Activated CD8-positive, alpha-beta memory T cell treated with anti-CD3 and anti-CD28 coated beads for 36 hours (primary cell): ENCODE measurements at places on chromosomes 4 and X. TPM values are rescaled to one million over a fixed set of nuclear protein-coding genes. Genes with fewer than 3 reads are reported as not detected.

The NKX3-2 gene
- total RNA-seq, result not detected

The MAGEE1 gene
- 3.9 TPM for total RNA-seq

The VCX2 gene
- not detected for total RNA-seq

The GPM6B gene
- total RNA-seq, result not detected

The FGF13 gene
- total RNA-seq, result not detected

The MAGEA12 gene
- not detected for total RNA-seq
